ENCODE measurements at places on chromosomes 7 and 10. TPM values are rescaled to one million over a fixed set of nuclear protein-coding genes. Genes with fewer than 3 reads are reported as not detected.
A peak's percentile ranks its signal among the peaks of the same experiment; 100 is the strongest.

HMX3 gene
- total RNA-seq, result not detected

NPSR1 gene
- total RNA-seq, result not detected

HTR5A gene
- total RNA-seq, result not detected

CRPPA gene
- 6.3 TPM for total RNA-seq

CUL2 gene
- 39.2 TPM for total RNA-seq

TLX1 gene
- total RNA-seq, result not detected

SH2B2 gene
- total RNA-seq, result 1.3 TPM

GDF10 gene
- total RNA-seq, result 0.26 TPM

LDB3 gene
- total RNA-seq, result 1,738 TPM

IL2RA gene
- total RNA-seq, result 0.47 TPM

HABP2 gene
- not detected for total RNA-seq

GRCh38 chr7:118053353-118053752, 130.6 kb upstream of the LSM8 start:
- no peak for DNase-seq

DNA sequence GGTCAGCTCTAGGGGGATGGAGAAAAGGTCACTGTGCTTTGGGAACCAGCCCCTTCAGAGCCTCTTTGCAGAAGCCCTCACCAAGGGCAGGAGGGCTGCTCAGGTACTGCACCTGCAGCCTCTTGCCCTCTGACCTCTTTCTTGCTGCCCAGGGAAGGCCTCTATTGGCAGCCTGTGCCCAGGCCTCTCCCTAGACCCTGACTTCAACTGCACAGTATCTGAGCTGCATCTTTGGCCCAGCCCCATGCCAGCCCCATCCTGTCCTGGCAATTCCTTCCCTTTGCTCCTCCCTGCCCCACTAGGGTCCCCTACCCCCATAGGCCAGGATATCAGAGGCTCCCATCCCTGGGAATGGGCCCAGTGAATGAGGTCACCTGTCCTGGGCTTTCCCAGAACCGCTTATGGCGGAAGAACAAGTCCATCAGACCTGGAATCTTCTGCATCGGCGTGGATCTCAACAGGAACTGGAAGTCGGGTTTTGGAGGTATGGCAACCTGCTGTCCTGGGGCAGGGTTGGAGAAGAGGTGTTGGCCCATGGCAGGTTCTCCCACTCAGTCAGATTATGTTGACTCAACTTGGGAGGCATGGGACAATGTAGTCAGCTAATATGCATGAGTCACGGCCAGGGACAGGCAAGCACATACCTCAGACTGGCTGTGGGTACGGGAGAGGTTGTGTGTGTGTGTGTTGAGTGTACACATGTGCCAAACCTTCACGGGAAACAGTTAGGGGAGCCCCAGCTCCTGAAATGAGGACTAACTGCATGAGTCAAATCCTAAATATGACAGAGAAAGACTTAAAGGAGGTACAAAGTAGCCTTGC, 17.1 kb upstream of the CPA1 start:
- no peak for DNase-seq

DNA sequence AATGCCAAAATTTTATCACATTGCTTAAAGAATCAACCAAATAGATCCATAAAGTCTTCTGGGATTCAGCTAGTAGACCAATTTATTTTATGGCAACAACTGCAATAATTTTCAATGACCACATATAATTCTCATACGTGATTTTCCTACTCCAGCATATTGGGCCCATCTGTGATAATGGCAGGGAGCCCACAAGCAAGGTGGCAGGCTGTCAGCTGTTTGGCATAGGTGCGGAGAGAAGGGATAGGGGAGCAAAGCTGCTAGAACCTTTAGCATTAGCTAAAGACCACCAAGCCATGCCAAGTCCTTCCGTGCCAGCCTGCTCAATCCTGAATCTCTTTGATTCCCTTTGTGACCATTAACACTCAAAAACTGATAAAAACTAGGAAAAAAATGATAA, 721.2 kb downstream of the XPNPEP1 start:
- no peak for DNase-seq

GRCh38 chr10:69645296-69646184, 15.5 kb downstream of the FAM241B start:
- DNase-seq, result no peak

DNA sequence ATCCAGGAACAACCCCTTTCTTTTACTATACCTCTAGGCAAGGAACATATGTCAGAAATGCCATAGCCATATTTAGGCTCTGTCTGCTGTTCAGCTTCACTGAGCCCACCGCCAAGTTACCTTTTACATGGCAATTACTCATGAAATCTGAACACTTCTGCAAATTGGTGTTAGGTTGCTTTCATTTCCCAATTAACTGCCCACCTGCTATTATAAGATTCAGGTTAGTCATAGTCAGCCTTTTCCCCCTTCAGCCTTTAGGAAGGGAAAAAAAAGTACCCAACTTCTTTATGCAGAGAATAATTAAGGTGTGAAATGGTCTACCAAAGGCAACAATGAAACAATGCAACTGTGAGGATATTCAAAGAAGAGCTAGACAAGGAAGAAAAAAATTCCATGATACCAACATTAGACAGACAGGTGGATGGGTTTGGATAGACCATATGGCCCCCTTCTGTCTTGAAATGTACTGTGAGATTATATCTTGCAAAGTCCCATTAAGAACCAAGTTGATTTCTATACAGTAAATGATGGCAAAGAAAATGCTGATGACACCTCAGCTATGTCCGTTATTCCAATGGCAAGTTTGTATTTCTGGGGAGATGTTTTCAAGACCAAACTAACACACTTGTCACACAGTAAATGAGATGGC, 442.1 kb upstream of the NRP1 start:
- no peak for DNase-seq

DNA sequence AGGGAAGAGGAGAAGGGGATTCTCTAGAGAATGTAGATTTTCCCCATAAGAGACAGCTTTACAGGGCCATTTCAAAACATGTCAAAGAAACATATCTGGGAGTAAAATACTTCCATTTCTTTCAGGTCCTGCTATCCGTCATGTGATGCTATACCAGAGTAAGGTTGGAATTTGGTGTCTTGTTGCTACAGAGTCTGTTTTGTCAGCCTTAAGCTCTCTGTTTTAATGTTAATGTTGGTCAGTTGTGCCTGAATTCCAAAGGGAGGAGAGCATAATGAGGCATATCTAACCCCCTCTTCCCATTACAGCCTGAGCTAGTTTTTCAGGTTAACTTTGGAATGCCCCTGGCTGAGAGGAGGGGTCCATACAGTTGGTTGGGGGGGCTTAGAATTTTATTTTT, 94.7 kb upstream of the CCDC71L start:
- no peak for DNase-seq

- no peak for DNase-seq
These were observed 446.5 kb upstream of the FOXK1 start for GRCh38 chr7:4235596-4235995.

GRCh38 chr10:70267161-70267933, 16.5 kb downstream of the NPFFR1 start:
- DNase-seq, result no peak

DNA sequence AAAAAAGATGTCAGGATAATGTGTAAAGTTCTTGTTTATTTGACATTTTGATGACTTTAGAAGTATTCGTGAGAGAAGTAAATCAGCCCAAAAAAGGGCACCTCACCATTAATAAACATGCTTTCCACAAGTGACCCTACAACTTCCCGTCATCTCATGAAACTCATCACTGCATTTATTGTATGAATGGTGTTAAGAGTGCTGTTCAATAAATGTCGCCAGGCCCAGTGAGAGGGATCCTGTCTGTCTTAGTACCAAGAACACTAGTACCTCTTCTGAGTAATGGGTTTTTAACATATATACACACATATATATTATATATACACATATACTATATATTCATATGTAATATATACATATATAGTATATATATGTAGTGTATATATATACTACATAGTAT, 61.9 kb downstream of the TMEM26 start:
- no peak for DNase-seq

DNA sequence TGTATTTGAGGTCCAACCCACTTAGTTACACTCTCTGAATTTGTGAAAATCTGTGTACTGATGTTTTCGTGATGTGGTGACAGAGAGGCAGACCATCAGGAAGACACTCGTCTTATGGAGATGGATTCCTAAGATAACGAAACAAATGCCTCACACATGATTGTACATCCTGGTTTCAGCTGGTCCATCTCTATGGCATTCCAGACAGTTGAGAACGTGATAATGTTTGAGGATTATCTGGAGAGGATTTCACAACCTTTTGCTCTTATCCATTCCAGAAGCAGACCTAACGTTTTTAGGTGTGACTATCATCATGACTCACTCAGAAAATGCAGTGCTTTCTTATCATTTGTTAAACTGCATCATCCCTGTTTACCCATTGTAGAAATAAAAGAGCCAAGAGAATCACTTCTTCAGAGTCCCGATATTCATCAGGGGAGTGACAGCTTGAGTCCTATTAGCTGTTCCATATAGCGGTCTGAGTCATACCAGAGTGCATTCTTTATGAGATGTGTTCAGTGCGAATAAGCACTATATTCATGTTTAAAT, 74.5 kb downstream of the BMPER start:
- no peak for DNase-seq

DNA sequence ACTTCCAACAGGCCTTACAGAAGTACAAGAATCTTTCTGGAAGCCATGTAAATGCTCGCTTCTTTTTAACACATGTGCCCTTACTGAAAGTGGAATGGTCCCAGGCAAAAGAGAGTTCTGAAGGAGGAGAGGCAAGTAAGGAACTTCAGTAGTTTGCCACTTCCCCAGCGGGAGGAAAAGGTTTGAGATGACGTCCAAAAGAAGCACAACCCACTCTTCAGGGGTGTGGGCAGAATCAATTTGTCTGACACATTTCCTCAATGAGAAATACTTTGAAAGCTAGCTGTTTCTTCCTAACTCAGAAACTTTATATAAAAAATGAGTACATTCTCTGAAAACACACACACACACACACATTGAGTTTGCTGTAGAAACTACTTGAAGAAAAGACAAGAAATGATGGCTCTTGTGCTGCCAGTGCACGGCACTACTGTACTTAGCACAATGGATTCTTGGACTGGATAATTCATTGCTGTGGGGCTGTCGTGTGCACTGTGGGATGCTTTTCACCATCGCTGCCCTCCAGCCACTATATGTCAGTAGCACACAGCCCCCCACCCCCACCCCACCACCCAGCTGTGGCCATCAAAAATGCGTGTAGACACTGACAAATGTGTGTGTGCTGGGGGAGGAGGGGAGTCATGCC, 183.0 kb downstream of the SRPK2 start:
- no peak for DNase-seq

DNA sequence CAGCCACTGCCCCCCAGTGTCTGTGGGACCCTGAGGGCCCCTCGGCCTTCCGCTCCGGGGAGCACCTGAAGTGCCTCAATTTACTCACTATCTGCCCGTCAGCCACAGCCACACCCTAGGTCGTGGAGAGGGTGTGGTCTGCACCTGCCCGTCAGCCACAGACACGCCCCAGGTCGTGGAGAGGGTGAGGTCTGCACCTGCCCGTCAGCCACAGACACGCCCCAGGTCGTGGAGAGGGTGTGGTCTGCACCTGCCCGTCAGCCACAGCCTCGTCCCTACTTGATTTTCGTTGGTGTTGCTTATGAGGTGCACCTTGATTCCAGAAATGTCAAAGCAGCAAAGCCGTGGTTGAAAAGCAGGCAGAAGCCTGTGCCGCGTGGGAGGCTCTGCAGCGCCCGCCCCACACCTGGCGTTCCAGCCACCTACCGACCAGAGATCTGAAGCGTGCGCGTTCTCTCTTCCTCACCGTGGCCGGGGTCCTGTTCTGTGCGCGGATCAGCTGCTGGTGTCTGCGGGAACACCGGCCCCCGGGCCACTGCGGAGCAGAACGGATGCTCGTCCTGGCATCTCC, 101.6 kb downstream of the DYNC2I1 start:
- no peak for DNase-seq

DNA sequence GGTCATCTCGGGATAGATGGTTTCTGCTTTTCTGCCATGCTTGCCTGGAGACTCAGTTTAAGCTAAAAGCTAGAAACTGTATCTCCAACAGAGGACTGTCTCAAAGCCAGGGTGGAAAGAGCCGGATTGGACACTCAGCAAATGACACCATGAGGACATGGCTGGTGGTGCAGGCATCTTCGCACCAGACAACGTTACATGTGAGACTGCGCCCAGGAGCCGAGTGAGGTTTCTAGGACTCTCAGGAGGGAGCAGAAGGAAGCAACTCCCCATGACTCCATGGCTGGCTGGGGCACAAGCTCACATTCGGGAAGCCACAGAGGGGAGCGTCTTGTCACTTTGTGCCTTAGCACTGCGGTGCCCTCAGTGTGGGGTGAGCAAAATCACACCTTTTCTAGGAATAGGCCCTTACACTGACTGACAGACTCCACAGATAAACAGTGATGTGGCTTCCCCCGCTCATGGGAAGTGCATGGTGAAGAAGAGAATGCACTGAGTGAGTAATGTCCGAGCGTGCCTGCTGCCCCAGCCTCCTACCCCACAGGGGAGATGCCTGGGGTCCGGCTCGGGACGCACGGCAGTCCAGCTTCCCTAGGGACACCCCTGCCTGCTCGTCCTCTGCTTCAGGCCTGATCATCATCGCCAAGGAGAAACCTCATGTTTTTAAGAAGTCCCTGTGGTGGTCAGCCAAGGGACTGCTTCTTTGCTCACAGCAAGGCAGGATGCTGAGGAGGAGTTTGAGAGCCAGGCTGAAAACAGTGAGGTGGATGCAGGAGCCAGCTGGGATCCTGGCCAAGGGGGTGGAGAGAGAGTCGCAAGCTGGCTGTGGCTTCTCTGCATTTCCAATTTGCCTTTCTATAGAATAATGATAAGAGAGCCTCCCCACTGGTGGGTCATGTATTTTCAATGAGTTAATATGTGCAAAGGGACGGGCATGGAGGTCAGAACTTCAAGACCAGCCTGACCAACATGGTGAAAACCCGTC, 52.2 kb upstream of the FXYD4 start:
- DNase-seq, result no peak

GRCh38 chr7:69739931-69740431, 141.7 kb downstream of the AUTS2 start:
- DNase-seq, result peak; percentile 68

GRCh38 chr10:1544929-1545328, 192.4 kb downstream of the ADARB2 start:
- no peak for DNase-seq

DNA sequence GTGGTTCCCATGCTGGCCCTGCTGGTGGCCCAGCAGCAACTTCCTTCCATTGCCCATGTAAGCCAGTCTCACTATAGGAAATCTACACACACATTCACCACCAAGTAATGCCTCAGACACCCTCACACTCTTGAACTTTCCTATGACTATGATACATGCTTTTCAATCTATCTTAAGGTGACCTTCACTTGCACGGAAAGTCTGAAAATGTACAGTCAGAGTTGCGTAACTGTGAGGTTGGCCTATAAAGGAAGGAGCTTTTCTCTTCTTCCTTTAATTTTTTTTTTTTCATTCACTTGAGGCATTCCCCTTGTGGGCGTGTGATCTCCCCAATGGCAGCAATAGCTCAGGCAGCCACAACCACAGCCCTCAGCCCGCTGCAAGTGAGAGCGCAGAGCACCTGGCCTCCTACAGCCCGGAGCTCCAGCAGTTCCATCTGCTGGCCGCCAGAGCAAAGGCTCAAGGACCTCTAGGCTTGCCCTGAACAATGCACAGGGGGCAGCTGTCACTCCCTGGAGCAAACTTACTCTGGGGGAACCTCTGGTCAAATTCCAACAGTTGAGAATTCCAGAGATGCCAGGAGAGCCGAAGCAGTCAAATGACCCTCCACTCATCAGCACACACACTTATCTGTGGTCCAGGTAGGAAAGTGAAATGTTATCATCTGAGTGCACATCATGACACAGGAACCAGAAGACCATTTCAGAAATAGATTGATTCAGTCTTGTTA, 123.1 kb upstream of the ADO start:
- DNase-seq, result no peak
